ENCODE measurements at places on chromosomes 6 and 20.

GRCh38 chr6:54440549-54440948, 132.3 kb downstream of the TINAG start:
- DNase-seq, result no peak

GRCh38 chr20:8223091-8223870, 91.2 kb downstream of the PLCB1 start:
- DNase-seq, result no peak

DNA sequence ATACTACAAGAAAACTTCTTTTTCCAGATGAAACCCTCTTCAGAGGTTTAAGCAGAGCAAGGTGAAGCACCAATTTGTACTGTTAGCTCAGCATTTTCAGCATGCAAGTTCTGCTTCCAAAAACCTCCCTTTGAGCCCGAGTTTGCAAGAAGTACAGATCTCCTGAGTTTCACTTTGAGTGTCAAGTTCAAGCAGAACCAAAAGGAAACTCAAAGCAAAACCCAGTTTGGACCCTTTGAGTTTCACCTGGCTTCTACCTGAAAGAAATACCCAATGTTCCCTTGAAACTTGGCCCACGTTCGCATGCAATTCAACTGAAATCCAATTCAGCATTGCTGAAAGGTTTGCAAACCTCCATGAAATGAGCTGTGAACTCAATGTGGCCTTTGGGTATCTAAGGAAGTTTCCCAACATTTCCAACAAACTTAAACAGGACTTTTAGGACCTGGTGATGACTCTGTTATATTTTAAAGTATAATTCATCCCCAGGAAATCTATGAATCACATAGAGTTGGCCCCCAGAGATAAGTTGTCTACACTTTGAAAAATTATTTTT, 62.9 kb upstream of the HBS1L start:
- no peak for DNase-seq

DNA sequence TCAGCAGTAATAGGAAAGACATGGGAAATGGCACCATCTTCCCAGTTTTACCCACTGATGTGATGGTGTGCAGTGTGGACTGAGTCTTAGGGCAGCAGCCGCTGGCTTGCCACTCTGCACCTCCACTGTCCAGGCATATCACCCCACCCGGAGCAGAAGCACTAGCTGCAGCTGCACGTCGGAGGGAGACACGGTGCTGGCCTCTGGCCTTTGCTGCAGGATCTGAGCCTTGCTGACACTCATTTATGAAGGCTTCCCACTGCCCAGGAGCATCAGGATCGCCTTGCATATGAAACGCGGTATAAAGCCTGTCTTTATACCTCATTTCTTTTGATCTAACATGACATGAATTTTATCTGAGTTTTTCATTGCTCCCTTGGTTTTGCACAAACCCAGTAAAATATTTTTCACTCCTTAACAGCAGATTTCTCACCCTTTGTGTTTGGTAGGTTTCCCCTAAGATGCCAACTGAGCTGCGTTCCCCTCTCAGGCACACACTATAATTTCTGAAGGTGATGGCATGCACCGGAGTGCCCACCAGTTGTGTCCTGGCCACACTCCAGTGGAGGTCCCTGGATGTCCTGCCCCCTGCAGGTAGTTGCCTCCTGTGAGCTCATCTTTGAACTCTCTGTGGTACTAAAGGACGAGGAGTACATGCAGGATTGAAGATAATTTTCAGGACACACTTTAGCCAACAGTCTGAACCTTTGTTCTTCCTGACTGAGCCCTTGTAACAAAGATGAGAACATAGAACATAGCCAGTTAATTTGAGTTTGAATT, 9.0 kb upstream of the EXOC2 start:
- DNase-seq, result no peak

DNA sequence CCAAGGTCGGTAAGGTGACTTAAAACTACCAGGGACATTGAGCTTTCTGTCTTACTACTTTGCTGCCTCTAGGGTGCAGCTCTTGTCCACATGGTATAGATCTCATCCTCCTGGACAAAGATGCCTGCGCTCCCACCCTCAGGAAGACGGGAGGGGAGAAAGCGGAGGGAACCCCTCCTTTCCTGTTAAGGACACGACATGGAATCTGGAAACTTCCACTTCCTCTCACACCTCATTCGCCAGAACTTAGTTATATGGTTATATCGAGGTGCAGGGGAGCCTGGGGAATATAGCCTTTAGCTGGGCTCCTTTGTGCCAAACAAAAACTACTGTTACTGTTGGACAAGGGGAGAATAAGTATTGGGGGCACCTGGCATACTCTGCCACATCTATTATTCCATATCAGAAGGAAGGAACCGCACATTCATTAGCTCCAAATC, 224.3 kb upstream of the TSHZ2 start:
- DNase-seq, result no peak

GRCh38 chr6:106250953-106251352, 74.6 kb downstream of the ATG5 start:
- DNase-seq, result no peak

DNA sequence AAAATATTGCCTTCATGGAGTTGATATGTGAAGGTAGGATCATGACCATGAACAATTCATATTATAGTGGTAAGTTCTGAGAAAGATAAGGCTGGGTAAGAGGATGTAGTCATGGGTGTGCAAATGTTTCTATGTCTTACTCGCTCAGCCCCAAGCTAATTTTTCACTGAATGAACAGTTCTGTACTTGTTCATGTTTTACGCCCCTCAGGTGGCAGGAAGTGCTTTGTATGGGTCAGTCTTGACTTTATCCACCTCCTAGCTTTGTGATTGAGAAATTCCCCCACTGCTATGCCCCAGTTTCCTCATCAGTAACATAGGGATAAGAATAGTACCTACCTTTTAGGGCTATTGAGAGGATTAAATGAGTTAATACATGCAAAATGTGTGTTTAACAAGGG, 148.2 kb upstream of the KCNG1 start:
- DNase-seq, result no peak

DNA sequence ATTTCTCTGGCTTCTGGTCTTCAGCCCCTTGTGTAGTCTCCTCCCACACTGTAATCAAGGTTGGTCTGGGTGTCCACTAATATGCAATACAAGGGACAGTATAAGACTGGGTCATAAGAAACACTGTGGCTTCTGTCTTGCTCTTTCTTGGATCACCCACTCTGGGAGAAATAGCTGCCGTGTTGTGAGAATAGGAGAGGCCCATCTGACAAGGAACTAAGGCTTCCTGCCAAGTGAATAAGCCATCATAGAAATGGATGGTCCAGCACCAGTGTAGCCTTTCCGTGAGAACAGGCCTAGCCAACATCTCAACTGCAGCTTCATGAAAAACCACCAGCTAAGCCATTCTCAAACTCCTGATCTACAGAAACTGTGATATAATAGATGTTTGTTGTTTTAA, 23.3 kb downstream of the BAG2 start:
- DNase-seq, result no peak

- no peak for DNase-seq
Measured at GRCh38 chr6:43447604-43448003, 7.7 kb downstream of the DLK2 start.

DNA sequence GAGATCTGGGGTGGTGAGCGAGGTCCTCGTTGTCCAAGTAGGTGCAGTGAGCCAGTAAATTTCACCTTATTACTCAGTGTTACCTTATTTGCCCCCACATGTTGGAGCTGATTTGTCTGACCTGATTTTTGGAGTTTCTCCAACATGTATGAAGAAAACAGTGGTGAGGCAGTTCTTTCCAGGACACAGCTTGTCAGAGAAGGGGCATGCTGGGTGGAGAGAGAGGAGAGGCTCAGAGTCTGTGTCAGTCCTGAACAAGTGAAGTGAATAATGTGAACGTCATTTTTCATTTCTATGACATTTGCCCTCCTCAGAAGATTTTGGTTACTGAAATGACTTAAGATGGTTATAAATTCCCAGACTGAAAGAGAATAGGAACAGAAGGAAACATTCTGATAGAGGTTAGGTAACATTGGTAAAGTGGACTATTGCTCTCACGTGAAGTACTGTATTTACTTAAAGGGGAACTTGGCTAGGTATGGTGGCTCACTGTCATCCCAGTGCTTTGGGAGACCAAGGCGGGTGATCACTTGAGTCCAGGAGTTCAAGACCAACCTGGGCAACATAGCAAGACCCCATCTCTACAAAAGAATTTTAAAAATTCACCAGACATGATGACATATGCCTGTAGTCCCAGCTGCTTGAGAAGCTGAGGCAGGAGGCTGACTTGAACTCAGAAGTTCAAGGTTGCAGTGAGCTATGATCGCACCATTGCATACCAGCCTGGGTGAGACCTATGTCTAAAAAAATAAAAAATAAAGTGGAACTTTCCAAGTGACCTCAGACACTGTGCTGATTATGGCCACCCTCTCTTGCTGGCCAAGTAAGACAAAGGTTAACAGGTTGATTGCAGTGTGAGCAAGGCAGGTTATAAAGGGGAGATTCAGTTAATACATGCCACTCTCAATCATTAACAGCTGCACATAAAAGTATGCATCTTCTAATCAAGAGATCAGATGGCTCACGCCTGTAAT, 184.3 kb downstream of the EDN1 start:
- DNase-seq, result no peak

DNA sequence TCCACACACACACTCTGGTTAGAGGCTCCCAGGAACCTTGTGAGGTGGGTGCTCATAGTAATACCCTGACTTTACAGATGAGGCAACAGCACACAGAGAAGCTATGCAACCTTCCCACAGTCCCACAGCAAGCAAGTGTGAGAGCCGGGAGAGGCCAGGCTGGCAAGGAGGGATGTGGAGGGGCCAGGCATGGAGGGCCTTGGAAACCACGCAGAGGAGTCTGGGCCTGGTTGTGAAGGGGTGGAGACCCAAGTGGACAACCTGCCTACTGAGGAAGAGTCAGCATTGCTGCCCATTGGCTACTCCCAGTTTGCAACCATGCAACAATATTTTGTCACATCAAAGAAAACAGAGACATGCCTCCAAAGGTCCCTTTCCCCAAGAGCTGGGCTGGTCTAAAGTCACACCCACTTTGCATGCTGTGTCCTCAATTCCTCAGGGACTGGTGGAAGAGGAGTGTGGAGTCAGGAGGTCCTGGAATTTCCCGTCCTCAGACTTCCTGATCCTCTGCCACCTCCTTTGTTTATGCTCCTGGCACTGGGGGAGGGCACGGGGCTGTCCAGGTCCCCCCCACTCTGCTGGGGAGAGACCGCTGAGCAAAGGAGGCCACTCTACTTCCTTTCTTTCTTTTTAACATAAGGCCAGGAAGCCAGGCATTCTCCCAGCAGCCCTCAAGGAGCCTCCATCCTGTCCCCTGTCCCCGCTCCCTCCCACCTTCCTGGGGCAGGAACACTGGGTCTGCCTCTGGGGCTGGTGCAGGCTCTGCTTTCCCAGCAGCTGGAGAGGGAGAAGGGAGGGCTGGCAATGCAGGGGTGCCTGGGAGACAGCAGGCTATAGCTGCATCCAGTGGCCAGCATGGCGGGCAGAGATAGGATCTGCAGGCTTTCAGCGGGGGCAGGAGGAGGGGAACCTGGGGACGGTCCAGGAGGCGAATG, 68.3 kb downstream of the NOL4L start:
- no peak for DNase-seq

DNA sequence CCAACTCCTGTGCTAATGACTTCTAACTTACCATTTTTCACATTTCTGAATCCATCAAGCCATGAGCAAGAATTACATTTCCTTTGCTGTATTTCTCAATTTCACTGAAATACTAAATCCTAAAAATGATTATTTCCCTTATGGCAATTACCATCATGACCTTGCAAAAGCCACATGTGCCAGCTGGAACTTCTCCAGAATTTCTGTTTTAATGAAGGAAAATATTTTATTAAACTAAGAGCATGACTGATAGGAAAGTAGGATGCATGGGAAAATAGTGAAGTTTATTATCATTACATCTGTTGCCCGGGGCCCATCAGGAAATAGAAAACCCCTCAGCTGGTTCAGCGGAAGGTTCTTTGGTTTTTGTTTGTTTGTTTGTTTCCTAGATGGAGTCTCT, 14.4 kb upstream of the TMEM242 start:
- no peak for DNase-seq

All from retina (tissue), 1 donor.